ENCODE measurements at places on chromosomes 5 and 9. TPM values are rescaled to one million over a fixed set of nuclear protein-coding genes. Genes with fewer than 3 reads are reported as not detected.

The RNF183 gene
- not detected for total RNA-seq

The SLC46A2 gene
- not detected for total RNA-seq

The WNK2 gene
- total RNA-seq: not detected

The MGAT4B gene
- 102 TPM for total RNA-seq

The CYSTM1 gene
- 9.5 TPM for total RNA-seq

Data from fibroblast of villous mesenchyme (primary cell).